KBM-7 (cell line): ENCODE measurements at places on chromosomes 5 and 9.
A peak's percentile ranks its signal among the peaks of the same experiment; 100 is the strongest.

DNA sequence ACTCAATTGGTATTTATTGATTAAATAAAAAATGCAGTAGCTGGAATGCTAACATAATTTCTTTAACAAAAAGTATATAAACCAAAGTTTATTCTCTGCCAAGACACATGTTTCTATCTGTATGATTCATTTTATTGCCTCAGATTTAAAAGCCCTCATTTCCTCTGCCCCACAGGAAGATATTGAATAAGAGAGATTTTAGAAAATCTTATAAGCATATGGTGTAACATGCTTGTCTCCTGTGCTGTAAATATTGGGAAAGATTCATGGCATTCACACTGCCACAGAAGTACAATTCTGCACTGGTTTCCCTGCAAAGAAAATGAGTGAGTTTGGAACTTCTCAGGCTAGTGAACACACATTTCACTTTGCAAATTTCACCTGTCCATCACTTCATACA is 134.9 kb upstream of the FBXL7 start:
- DNase-seq, result no peak

- DNase-seq, result no peak
These were observed 226.5 kb downstream of the TLE1 start for GRCh38 chr9:81462801-81463200.

GRCh38 chr9:75108571-75108970 is 20.3 kb downstream of the OSTF1 start:
- peak; percentile 16 for DNase-seq

- DNase-seq, result no peak
These were observed 243.2 kb upstream of the IRX4 start for GRCh38 chr5:2125901-2126265.

GRCh38 chr5:150352244-150353031 is 5.1 kb upstream of the TCOF1 start:
- no peak for DNase-seq

DNA sequence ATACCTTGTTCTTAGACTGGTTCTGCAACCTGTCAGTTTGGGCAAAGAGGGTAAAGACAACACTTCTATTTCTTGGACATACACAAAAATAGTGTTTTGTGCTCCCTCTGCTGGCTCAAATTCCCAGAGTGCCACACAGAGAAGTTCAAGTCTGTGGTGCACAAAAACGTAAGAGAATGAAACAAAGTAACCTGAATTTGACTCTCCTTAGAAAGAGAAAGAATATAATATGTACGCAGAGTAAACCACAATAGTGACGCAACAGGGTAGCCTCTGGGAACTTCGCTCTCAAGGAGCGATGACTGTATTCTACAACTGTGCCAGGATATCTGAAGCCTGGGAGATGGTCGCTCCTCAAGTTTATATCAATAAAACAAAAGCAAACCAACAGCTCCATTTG is 18.5 kb downstream of the DDX31 start:
- peak; percentile 43 for DNase-seq

GRCh38 chr5:122154910-122155309 is 25.6 kb downstream of the ZNF474 start:
- no peak for DNase-seq

DNA sequence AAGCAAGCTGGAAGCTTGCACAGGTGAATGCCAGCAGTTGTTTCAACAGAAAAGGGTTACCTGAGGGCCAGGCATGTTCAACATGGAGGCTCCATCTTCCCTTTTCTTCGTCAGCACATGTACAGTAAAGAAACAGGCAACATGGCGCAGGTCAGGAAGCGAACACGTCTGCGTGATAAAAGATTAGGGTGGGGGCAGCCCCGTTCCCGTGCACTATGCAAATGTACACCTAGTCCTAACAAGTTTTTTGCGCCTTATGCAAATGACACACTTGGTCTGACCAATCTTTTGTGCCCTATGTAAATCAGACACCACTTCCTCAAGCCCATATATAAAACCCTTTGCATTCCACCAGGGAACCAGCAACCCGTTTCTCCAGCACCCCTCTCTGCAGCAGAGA is 452.1 kb upstream of the PTPRD start:
- no peak for DNase-seq

DNA sequence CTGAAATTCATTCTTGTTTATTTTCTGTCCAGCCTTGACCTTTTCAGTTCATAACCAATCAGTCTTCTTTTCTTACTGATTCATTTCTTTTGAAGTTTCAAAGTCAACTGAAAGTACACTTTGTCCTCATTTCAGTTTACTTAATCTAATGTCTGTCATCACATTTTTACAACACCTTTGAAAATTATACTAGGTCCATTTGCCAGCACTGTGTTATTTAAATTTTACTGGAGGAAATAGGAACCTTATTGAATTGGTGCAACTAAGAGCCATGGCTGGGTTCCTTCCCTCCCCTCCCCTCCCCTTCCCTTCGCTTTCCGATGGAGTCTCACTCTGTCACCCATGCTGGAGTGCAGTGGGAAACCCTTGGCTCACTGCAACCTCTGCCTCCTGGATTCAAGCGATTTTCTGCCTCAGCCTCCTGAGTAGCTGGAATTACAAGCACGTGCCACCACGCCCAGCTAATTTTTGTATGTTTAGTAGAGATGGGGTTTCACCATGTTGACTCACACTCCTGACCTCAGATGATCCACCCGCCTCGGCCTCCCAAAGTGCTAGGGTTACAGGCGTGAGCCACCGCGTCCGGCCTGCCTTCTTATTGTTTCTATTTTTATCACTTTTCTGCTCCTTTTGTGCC is 6.3 kb downstream of the RMI1 start:
- no peak for DNase-seq

DNA sequence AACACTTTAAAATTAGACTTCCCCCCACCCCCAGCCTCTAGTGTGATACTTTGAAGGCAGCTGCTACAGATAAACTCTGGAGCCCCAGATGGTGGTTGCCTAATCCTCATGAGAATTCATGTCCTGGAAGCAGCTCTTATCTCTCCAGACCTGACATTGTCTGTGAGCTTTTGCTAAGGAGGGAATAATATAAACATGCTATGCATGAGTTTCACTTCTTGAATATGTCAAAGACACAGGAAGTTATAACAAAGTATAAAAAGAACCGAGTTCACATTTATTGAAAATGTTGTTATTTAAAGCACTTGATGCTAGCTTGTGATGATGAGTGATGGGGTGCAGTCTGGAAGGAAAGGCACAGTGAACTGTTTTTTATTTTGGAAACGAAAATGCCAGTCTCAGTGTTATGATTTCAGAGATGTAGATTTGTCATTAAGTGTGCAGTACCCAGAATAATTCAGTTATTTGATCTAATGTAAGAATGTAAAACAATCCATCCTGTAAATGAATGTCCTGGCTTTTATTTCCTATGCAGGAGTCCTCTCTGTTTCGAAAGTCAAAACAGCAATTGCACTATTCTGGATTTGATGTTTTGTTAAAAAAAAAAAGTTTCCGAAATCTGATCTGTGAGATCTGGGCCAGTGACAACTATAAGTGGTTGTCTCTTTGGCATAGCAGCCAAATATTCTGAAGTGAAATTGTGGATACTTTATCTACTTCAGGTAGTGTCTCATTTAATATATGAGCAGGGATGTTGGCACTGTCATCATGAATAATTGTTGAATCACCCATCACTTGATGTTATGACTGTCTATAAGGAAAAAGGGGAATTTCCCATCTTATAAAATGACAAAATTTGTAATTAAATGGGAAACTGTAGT is 77.0 kb downstream of the ZCCHC7 start:
- peak; percentile 90 for DNase-seq

DNA sequence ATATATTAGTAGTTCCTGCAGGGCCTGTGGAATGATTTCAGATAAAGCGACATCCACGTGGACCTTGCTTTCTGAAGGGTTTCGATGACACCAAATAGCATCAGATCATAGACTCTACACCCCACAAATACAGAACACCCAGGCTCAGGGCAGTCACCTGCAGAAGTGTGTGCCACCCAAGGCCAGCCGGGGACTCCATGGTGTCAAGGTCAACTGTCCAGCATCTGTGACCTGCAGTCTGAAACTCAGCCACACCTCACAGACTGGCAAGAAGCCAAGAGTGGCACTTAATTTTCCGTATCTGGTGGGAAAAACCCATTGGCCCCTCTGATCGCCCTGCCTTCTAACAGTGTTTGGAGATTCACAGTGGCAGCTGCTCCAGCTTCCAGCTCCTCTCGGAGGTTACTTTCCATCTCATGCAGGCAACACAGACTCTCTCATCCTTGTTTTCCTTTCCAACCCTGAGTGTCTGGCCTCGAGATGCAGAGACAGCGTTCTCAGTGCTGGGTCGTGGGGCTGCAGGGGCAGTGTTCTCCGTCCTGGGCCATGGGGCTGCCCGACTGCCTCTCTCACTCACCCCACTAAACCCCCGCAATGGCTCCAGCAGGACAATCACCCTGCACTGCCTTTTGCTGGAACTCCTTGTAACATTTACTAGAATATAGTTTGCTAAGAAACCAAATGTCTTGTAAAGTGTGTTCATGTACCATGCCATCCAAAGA is 221.9 kb downstream of the IRX2 start:
- DNase-seq, result no peak

GRCh38 chr9:35757226-35757891 is 3.3 kb upstream of the MSMP start:
- DNase-seq, result peak; percentile 59

GRCh38 chr9:133998915-133999595 is 6.9 kb upstream of the VAV2 start:
- no peak for DNase-seq

GRCh38 chr9:135376511-135377265 is 102.9 kb upstream of the PPP1R26 start:
- DNase-seq, result no peak

DNA sequence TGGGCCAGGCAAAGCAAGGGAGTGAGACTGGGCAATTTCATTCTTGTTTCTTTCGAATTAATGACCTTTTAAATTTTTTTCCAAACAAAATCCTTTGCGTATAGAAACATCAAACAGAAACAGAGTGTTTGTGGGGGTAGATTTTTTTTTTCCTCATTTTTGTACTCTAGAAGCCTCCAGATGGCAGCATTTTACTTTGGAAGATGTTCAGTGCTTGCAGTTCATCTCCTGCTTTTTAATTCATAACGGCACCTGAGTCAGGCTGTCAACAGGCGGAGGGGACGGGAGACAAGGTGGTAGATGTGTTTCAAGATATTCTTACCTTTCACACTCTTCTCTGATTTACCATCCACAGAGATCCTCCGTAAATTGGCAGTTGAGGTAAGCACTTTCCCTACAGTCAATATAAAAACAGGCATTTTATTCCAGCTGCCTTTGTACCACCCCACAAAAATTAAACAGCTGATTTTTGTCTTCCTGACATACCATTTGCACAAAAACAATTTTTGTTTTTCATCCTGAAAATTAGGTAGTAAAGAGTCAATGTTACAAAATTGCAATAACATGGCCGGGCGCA is 99.5 kb upstream of the FBXL17 start:
- peak; percentile 53 for DNase-seq

- no peak for DNase-seq
These were observed 76.9 kb downstream of the LHX2 start for GRCh38 chr9:124088476-124088837.

GRCh38 chr5:59583810-59584562 is 309.5 kb downstream of the PDE4D start:
- no peak for DNase-seq

GRCh38 chr5:31124651-31125305 is 68.7 kb upstream of the CDH6 start:
- DNase-seq, result no peak

DNA sequence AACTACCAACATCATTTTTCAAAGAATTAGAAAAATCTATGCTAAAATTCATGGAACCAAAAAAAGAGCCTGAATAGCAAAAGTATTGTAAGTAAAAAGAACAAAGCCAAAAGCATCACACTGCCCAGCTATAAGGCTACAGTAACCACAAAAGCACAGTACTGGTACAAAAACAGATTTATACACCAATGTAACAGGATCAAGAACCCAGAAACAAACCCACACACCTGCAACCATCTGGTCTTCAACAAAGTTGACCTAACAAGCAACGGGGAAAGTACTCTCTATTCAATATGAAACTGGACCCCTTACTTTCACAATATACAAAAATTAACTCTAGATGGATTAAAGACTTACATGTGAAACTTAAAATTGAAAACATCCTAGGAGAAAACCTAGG is 94.2 kb upstream of the TARS1 start:
- DNase-seq, result no peak

DNA sequence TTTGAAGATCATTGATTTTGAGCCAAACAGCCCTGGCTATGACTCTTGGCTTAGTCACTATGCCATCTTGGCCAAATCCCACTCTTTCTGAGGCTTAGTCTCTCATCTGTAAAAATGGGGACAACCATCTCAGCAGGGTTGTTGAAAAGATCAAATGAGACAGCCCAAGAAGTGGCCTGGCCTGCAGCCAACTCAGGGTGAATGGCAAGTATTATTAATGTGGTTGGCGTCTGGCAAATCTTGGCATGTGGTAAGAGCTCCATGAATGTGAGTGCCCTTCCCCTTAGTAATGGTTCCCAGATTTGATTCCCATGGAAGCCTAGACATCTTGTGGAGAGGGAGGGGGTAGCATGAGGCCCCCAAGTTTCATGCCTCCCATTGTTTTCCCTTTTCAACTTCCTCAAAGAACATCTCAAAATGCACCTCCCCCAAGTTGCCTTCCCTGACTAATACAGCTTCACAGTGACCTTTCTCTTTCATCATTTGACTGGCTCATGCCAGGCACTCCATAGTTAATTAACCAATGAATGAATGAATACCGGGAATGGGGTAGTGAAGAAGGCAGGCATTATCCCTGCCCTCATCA is 11.8 kb upstream of the TGFBI start:
- no peak for DNase-seq

GRCh38 chr9:72013292-72013760 is 47.1 kb downstream of the C9orf57 start:
- no peak for DNase-seq

DNA sequence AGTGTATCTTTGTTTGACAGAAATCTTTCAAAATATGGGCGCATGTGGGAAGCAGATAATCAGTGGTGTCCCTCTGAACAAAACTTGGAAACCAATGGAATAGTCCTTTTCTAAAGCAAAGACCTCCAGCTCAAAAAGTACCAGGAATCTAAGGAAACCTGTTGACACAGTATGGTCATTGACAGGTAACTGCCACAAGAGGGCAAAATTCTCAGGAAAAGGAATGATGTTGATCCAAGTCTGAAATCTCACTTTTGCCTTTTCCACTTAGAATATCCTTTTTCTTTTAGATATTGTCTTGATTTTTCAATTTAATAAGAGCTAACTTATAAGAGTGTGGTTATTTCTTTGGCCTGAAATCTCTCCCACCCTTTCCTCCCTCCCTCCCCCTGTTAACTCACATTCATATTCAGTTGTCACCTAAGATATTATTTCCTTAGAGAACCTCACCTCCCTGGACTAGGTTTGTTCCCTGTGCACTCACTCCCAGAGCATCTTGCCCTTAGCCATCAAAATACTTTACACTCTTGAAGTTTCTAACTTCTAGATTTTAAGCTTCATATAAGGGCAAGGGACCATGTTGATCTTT is 59.0 kb upstream of the BARX1 start:
- peak; percentile 47 for DNase-seq

- no peak for DNase-seq
These were observed 182.7 kb downstream of the GNAQ start for GRCh38 chr9:77848897-77849296.
